CD4-positive, alpha-beta T cell treated with Interleukin-6 at 100 ng/mL for 8 hours (primary cell): ENCODE measurements at places on chromosomes 7 and 10.

DNA sequence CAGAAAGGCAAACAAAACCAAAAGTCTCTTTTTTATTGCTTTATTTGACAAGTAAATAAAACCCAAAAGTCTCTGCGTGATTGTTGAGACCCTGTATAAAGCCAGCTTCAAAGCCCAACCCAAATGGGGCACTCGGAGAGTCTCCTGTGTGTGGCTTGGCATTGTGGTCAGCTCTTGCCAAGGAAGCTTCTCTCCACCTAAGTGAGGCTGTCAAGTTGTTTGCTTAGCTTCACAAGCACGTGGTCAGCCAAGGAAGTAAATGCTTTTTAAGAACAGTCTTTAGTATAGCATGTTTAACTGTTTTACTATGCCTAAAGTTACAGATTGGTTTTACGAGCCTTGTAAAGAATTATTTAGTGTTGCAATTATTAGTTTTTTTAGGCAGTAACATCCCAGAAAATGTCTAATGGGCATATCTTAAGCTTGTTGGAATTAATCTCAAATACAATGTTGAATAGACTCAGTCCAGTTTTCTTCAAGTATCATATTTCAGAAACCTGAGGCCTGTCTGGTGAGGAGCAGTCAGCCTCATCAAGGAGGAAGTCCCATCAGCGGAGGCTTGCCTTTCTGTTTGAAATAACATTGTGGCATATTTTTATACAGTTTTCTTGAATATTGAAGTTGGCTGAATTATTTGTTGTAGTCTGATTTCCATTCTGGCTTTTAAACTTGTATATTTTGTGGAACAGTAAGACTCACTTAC is 144.3 kb downstream of the ANKRD30A start:
- no peak for DNase-seq

DNA sequence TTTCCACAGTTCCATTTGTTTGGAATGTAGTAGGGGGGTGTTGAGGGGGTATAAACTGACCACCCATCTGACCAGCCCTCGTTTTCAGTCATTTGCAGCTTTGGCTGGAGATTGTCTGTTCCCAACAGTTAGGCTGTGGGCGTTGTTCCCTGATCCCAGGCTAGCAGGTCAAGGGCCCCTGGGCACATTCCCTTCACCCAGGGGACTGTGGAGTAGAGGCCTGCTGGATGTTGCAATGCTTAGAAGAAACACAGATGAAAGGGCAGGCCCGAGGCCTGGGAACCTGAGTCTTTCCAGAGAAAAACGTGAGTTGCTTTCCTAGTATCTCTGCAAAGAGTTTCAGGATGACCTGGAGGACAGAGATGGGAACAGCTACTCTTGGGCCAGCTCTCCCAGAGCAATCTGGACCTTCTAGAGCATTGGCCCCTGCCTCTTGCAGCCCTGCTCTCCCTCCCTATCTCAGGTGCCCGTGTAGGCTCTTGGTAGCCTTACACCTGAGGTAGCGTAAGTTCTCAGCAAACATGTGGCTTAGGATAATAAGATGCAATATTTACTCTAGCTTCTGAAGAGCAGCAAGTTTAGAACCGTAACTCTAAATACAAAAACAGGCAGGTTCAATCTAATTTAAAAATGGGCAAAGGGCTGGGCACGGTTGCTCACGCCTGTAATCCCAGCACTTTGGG is 99.4 kb upstream of the EFCAB10 start:
- no peak for DNase-seq

DNA sequence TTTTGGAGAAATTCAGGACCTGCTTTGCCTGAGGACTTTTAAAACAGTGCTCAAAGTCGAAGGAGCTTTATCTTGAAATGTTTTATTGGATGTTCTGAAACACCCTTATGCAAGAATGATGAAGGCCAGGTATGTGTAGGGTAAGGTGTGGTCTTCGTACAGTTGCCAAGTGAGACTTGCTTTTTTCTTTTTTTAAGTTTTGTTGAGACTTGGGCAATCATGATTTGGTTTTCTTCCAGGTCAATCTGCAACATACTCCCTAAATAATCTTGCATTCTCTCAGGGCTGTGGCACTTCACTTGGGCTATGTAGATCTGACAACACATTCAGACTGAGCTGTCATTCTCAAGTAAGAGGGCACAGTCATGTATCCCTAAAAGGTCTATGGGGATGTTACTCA is 75.0 kb downstream of the GATA3 start:
- no peak for DNase-seq

GRCh38 chr10:51507476-51507875 is 191.9 kb downstream of the CSTF2T start:
- no peak for DNase-seq

DNA sequence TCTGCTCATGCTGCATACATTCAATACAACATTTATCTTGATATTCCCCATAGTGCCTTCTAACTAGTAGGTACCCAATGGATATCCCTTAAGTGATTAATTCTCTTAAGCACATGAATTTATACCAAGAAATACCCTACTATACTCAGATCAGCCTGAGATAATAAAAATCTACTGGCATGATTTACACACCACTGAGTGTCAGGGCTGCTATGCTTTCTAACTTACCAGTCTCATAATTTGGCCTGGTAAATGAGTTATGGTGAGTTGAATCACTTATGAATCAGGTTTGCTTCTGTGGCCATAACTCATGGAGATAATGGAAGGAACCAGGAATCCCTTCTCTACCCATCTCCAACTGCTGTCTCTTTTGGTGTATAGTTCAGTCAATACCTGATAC is 122.8 kb downstream of the THSD7A start:
- DNase-seq: no peak

DNA sequence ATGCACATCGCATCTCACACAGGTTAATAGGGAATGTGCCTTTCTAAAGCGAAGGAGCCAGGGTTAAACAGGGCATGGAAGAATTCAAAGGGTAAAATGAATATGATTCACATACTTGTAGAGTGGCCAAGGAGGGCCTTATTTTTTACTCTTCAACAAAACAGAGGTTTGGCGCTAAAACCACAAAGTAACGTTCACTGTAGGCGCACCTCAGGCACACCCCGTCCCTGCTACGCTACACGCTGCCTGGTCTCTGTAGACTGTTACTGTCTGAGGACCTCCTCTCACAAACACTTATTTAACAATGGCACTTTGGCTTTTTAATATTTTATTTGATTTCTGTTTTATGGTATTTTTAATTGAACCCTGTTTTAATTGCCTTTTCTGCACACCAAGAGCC is 462.1 kb upstream of the GALNT17 start:
- peak; percentile 25 for DNase-seq

- DNase-seq: no peak
Observed at GRCh38 chr10:114631666-114632417, 26.2 kb downstream of the ABLIM1 start.

GRCh38 chr10:113916053-113916452 is 61.6 kb downstream of the NHLRC2 start:
- no peak for DNase-seq

GRCh38 chr10:132574783-132575319 is 37.3 kb downstream of the INPP5A start:
- no peak for DNase-seq

GRCh38 chr7:39697483-39697882 is 74.1 kb downstream of the RALA start:
- no peak for DNase-seq

GRCh38 chr10:100184840-100185239 is 989 bp downstream of the ERLIN1 start:
- no peak for DNase-seq

- DNase-seq: no peak
Observed at GRCh38 chr10:3931224-3931623, 146.2 kb upstream of the KLF6 start.

DNA sequence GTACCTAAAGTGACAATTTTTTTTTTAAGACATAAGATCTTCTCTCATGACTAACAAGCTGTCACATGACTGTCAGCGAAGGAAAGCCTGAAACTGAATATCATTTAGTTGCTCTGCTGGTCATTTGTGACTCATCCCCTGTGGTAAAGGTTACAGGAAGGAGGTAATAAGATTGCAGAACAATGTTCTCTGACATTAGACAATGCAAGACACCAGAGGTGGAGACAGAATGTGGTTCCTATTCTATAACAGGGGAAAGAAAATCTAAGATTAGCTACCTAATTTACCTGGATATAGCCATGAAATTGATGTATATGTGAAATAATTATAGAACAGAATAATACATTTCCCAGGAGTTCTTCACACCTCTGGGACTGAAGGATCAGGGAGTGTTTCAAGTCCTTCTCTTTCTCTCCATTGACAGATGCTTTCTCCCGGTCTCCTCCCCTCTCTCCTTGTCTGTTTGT is 47.7 kb downstream of the LRGUK start:
- DNase-seq: no peak

- no peak for DNase-seq
Observed at GRCh38 chr7:66013938-66014337, 31.9 kb upstream of the GUSB start.

DNA sequence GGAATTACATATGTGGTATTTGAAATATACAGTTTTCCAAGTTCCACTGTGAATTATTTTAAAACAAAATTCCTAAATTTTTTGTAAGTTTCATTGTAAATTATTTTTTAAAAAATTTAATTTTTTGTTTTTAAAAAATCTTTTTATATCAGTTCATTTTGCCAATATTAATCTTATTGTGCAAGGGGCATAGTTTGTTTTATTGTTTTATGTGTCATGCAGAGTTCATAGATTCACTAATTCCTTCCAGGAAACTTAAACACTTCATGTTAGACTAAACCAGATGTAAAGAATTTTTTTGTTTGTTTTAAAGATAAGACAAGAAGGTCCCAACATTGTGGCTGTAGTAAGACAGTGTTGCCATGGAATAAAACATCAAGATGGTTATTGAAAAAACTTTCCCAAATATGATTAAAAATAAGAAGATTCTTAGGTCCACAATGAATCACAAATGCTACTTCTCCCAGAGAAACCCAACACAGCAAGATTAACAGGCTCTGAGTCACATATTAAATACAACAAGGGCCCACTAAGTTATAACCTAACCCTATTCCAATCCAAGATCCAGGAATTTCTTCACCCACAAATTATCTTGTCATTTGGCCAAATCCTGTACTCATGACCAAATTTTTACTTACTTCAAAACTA is 464.7 kb upstream of the IGFBP3 start:
- no peak for DNase-seq

GRCh38 chr10:110221721-110222261 is 14.4 kb downstream of the MXI1 start:
- peak; percentile 79 for DNase-seq

DNA sequence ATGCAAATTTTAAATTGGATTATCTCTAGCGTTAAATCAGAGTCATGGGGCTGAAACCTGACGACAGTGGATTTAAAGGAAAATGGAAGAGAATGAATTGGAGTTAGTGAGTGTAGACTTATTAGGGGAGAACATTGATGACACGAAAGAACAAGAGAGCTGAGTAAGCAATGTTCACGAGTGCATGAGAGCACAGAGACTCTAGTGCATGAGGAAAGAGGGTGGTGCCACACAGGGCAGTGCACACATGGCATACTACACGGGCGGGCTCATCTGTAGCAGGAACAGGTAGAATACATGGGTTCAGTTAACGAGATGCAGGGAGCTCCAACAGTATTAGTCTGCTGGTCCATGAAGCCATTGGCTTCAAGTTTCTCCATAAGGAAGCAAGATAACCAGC is 53.9 kb downstream of the USP6NL start:
- no peak for DNase-seq

GRCh38 chr10:89695307-89695706 is 6.1 kb upstream of the KIF20B start:
- DNase-seq: no peak

DNA sequence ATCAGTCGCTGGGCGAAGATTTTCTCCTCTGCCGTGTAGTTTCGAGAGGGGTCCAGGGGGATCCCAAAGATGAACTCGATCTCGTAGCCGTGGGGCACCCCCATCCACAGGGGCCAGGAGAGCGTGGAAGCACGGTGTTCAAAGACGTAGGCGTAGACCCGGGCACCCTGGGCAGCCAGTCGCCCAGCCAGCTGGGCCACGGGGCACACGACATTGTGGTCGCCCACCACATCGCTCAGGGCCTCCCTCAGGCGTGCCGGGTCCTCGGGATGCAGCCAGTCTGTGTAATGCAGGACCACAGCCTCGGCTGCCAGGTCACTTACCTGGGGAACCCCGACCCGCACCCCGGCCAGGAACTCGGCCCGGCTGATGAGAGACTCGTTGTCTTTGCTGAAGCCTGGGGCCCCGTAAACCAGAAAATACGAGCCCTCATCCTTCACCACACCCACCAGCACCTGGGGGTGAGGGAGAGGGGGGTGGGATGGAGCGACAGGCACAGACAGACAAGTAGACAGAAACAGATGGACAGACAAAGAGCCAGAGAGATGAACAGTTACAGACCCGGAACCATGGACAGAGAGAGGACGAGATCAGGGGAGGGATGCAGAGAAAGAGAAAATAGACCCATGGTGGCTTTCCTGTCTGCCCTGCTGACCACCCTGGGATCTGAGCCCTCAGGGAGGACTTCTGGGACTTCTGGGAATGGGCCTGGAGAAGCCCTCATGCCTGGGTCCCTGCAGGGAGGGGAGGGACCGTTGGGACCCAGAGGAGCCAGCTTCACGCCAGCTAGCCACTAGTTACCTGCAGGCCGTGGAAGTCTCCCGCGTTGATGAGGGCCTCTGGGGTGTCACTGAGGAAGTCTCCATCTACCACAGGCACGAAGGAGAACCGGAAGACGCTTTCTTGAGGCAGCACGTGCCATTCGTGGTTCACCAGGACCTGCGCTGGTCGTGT is 3.0 kb downstream of the ACHE start:
- DNase-seq: no peak

- DNase-seq: no peak
Observed at GRCh38 chr10:69739634-69740033, 62.1 kb upstream of the COL13A1 start.

DNA sequence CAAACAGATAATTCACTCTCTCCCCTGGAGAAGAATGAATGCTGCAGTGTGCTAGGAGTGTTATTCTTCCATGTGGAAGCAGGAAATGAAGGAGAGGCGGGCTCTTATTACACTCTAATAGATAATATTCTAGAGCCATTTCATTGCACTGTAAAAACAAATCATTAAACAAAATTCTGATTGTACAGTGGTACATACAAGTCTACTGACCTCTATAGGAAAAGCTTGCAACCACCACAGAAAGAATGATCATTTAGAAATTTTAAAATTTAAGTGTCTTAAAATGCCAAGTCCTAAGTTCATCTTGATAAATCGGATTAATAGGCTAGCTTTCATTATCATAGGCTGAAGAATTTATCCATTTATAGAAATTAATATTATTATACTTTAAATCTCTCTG is 960.3 kb upstream of the LRRN3 start:
- no peak for DNase-seq

DNA sequence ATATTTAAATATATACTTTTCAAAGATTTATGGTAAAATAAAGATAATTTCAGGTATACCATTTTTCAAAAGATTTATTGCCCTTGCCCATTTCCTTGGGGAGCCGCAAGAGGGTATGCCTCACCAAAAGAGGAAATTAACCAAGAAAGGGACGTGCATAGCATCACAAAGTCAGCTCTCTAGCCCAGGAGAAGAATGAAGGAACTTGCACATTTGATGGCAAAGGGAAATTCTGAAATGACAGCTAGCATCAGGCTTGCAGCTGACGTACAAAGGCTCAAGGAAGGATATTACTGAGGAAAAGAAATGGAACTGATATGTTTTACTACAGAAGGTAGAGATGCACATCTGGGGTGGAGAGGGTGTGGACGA is 93.6 kb upstream of the RSU1 start:
- DNase-seq: no peak

GRCh38 chr7:158863611-158864506 is 7.5 kb downstream of the DYNC2I1 start:
- DNase-seq: no peak

- no peak for DNase-seq
Observed at GRCh38 chr7:104895522-104896236, 118.3 kb upstream of the KMT2E start.

GRCh38 chr7:149009527-149009926 is 18.8 kb downstream of the PDIA4 start:
- no peak for DNase-seq
